NCI-H1436 treated with DMSO at 0.1 percent for 48 hours (cell line): ENCODE measurements at places on chromosomes 3 and 15.

- DNase-seq, result no peak
Observed at GRCh38 chr3:40325465-40325864, 16.0 kb downstream of the EIF1B start.

DNA sequence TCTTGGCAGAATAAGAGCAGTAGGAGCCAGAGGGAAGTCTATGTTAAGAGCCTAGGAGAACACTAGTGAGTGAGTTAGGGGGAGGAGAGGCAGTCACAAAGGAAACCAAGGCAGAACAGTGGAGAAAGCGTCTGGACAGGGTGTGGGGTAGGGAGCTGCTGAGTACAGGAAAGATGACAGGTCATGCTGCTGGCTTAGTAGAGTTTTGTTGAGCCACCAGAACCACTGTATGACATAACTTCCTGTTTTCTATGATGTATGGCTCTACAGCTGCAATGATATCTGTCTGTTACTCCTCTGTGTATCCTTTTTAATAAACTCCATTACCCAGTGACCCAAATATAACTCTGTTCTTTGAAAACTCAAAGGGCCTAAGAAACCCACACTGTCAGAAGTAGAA is 10.6 kb upstream of the STT3B start:
- DNase-seq, result no peak

DNA sequence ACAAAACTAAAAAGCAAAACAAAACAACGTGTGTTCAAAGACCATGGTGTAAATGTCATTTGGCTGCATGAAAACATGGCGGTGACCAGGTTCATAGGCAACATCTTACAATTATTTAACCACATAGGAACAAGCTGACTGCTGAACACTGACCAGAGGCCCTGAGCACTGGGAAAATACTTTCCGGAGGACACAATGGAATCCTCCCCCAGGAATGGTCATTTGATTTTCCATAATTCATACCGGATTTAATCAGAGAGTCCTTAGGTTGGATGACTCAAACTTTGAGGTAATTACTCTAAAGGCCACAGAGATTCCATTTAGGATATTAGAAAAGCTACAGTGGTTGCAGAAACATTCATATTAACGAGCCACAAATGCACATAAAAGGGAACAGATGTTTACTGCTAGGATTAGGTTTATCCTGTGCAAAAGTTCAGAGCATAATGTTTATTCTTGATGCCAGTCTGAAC is 254.7 kb downstream of the NR1D2 start:
- no peak for DNase-seq

GRCh38 chr3:55453886-55454496 is 33.1 kb downstream of the WNT5A start:
- no peak for DNase-seq

- no peak for DNase-seq
Observed at GRCh38 chr15:39360452-39360851, 220.4 kb upstream of the THBS1 start.

- DNase-seq, result no peak
Observed at GRCh38 chr3:72633534-72633933, 214.7 kb downstream of the SHQ1 start.

GRCh38 chr3:24119321-24119751 is 174.2 kb downstream of the NR1D2 start:
- DNase-seq, result no peak

DNA sequence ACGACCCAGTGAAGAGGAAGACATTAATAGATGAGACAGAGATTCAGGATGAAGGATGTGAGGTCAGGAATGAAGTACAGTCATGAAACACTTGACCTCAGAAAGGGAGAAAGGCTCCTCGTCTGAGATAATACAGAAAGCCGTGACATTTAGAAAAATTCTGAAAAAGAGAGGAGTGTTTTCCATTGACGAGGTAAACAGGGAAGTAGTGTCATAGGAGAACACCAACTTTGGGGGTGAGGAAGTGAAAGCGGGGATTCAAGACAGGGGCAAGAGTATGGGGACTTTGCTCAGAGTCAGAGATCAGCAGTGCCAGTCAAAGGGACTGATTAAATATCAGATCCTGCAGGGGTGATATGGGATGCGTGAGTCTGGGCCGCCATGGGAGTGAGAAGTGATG is 160.9 kb downstream of the PLCL2 start:
- no peak for DNase-seq

DNA sequence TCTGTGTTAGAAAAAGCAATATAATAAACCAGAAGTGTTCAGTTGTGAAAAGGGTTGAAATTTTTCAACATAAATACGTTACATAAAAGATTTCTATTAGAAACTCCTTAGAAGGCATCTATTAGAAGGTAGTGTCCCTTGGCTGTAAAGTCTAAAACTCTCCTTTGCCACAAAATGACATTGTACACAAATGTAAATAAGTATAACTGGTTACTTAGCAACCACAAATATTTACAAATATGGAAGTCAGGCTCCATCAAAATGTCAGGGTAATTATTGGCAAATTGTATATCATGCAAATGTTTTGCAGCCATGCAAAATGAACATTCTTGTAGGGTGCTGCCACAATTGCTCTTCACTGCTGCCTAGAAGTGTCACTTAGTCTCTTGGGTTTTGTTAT is 419.1 kb upstream of the CDIN1 start:
- DNase-seq, result no peak

GRCh38 chr15:41039121-41039520 is 77.0 kb downstream of the INO80 start:
- no peak for DNase-seq

GRCh38 chr3:115598216-115598615 is 25.1 kb upstream of the GAP43 start:
- no peak for DNase-seq

DNA sequence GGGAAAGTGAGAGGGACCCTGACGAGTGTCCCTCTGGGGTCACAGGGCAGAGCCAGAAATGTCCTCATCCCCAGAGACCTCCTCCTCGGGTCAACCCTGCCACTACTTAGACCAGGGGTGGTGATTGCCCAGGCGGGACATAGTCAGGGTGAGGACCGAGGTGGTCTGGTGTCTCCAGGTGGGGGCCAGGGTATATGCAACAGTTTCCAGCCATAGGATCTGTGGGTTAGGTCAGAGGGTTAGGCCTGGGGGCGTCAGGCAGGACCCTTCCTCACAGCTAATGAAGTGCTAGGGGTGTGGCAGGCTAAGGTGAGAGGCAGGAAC is 22.3 kb upstream of the FBLN2 start:
- no peak for DNase-seq

GRCh38 chr3:190909908-190910307 is 47.4 kb upstream of the GMNC start:
- DNase-seq, result no peak

DNA sequence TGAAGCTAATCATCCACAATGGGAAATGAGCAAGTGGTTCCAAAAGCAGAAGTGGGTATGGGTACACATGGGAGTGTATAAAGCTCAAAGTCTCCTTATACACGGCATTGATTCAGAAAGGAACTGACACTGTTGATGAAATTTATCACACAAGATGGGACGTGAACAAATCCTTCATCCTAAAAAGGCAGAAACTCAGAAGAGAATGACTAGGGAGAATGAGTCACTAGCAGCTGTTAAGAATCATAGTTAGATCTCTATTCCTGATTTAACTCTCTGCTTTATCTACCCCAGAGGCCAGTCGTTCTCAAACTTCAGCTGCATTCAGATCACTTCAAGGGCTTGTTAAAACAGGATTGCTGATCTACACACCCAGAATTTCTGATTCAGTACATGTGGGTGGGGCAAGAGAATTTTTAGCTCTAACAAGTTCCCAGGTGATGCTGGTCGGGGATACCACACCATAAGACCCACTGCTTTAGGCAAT is 97.7 kb upstream of the PHLDB2 start:
- DNase-seq, result no peak

- no peak for DNase-seq
Observed at GRCh38 chr15:95620934-95621579, 709.4 kb upstream of the NR2F2 start.

DNA sequence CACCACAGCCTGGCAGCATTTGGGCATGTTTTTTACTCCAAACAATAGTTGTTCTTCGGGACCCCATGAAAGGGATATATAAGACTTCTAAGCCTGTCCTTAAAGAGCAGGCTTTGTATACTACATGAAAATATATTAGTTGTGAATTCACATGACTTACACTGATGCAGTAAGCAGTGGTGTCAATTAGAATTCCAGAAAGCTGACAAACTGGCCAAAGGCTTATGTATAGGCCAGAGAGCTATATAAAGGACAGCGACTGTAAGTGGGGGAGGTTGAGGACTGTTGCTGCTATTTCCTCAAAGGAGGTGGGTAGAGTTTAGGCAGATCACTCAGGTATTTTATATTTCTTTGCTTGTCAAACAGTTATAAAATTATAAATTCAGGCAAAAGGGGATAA is 24.8 kb downstream of the KPNA4 start:
- DNase-seq, result no peak

GRCh38 chr3:46609944-46610722 is 2.2 kb upstream of the FAM240A start:
- DNase-seq, result no peak

DNA sequence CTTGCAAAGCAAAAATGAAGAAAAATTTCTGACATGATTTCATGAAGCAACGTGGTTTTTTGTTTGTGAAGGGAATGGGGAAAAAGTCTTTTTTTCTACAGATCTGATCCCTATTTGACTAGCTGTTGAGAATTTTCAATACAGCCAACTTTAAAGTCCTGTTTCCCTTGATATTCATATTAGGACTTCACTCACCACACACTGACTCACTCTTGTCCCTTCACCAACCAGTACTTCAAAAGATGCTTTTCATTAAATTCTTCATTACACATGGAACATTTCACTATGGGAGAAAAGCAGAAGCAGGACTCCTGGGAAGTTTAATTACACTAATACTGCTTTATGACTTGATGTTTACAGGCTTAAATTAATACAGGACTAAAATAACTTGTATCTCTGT is 16.6 kb downstream of the TRANK1 start:
- DNase-seq, result no peak

GRCh38 chr3:38247366-38248035 is 18.1 kb upstream of the SLC22A13 start:
- no peak for DNase-seq

- DNase-seq, result no peak
Observed at GRCh38 chr3:112497897-112498548, 1.2 kb downstream of the BTLA start.

- DNase-seq, result no peak
Observed at GRCh38 chr15:57924598-57924997, 140.9 kb downstream of the ALDH1A2 start.

DNA sequence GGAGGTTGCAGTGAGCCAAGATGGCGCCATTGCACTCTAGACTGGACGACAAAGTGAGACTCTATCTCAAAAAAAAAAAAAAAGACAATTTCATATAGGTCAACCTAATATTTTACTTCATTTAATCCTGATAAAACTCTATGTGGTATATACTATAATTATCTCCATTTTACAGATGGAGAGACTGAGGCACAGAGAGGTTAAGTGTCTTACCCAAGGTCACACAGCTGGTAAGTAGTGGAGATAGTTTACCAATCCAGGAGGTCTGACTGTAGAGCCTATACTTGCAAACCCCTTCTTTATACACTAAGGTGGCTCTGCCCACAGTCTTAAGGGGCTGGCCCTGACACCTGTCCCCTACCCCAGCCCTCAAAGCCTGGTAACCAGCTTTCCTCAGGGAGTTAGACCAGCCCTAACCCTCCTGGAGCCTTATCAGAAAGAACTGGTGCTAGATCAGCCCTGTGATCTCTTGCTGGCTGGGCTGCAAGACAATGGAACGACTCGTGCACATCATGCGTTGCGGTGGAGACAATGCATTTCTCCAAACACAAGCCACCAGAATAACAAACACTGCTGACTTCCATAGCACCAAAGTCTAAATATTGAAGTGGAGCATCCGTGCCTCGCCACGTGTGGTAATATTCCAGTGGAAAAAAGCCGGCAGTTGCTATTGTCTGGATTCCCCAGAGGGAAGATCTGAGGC is 60.0 kb upstream of the SMAD3 start:
- no peak for DNase-seq

- DNase-seq, result no peak
Observed at GRCh38 chr15:62412686-62413085, 247.6 kb upstream of the C2CD4B start.

GRCh38 chr3:126751611-126752302 is 47.7 kb downstream of the CHCHD6 start:
- no peak for DNase-seq

- no peak for DNase-seq
Observed at GRCh38 chr3:129045675-129046036, 14.9 kb upstream of the GP9 start.

DNA sequence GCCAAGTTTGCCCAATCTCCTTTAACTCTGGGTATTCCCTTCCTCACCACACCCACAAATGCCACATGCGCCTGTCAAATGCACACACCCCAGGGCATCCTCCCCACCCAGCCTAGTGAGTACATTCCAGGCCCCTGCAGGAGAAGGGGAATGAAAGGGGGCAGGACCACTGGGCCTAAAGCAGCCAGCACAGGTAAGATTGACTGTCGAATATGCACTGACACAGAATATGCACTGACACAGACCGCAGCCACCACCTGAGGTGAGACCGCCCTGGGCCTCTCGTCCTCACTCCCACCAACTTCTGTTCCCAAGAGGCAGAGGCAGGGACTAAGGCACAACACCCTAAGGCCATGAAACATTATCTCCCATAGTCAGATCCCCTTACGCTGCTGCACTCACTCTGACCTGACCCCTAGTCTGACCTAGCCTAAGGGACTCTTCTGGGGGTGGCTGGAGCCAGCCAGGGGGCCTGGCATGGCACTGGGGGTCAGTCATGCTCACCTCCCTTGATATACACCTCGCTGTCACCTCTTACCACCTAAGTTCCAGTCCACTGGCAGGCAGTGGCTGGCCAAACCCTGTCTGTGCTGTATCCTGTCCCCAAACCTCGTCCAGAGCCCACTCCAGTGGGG is 10.8 kb downstream of the AP3B2 start:
- DNase-seq, result no peak

GRCh38 chr15:29316422-29316821 is 46.8 kb upstream of the NSMCE3 start:
- DNase-seq, result no peak

DNA sequence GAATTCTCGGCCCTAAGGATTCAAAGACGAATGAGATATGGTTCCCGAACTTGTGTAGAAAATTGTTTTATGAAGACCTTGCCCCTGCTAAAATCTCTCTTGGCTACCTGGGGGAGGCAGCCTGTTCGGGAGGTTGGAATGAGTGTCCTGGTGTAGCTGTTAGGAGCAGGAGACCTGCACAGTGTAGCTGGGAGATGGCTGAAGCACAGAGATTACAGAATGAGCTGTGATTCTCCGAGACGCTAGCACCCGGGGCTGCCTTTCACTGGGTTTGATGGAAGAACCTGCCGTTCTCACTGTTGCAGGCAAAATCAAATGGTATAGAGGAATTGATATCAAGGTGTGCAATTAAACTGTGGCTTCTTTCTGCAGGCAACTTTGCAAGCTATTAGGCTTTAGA is 68.0 kb downstream of the TRAK1 start:
- no peak for DNase-seq

DNA sequence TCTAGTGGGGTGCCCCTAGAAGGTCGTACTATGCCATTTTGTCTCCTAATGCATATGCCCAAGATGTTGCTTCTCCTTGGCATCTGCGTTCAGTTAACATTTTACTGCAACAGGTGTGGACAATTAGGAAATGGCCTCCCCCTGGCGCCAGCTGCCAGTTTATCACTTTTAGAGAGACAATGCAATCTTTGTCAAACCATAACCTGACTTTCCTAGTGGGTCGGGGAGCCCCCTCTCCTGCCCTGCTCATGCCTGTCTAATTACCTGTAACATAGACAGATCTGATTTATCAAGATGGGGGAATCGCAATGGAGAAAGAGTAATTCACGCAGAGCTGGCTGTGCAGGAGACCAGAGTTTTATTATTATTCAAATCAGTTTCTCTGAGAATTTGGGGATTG is 353.7 kb upstream of the SGO1 start:
- DNase-seq, result no peak
